Activated CD4-positive, alpha-beta memory T cell treated with anti-CD3 and anti-CD28 coated beads for 36 hours (primary cell): ENCODE measurements at places on chromosomes 6 and 20. TPM values are rescaled to one million over a fixed set of nuclear protein-coding genes. Genes with fewer than 3 reads are reported as not detected.

DNA sequence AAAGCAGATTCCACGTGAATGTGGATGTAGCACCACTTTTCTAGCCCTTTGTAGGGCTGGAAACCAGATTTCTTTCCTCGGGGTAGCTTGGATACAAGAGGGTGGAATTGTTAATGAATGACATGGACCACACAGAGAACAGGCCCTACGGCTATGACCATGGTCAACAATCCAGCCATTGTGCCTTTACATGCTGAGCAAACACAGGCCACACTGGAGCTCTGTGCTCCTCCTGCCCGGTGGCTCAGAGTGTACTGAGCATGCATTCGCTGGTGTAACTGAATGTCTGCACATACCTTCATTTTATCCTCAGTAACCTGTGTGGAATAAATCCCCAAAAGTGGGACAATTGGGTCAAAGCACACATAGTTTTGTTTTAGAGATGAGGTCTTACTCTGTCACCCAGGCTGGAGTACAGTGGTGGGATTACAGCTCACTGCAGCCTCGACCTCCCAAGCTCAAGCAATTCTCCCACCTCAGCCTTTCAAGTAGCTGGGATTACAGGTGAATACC is 32.8 kb downstream of the LRP11 start:
- no peak for DNase-seq

DNA sequence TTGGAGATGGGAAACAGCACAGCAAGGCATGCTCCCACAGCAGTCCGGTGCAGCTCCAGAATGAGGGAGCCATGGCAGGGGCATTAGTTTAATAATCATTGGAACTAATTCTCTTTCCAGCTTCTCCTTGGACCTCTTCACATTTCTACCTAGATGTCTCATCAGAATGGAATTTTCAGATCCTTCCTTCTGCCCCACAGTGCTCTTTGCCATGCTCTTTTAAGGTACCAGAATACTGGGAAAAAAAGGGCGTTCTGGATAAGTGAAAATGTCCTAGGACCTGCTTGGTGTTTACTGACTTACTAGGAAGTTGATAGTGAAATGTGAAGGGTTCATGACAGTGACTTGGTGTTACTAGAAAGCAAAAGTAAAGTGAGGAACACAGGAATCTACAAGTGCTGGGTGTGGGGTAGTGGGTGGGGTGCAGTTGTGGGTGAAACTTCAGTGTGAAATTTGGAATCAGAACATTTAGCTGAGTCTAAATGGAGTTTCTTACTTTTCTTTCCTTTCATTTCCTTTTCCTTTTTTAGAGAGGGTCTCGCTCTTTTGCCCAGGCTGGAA is 207.1 kb downstream of the ARID1B start:
- DNase-seq = no peak

Gene SNRNP48
- 21.8 TPM for total RNA-seq

GRCh38 chr6:35471836-35472345 is 3.7 kb downstream of the RPL10A start:
- no peak for DNase-seq

Gene UBE3D
- 6.3 TPM for total RNA-seq

- DNase-seq = no peak
Observed at GRCh38 chr6:37259191-37259590, 1.2 kb upstream of the TMEM217 start.

DNA sequence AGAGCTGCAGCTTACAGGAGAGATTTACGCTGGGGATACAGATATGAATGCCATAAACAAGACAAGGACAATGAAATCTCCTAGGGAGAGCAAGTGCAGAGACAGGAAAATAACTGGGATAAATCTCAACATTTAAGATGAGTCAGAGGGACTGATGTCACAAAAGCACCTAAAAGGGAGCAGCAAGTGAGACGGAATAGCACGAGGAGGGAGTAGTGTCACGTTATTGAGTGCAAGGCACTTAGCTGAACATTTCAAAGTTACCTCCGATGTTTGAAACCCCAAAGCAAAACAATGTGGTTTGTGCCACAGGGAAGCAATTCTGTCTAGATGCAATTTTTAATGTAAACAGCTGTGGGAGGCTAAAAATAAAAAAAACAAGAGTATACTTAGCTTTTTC is 1131.7 kb upstream of the EYS start:
- DNase-seq = no peak

GRCh38 chr20:62675877-62676260 is 32.8 kb upstream of the NTSR1 start:
- DNase-seq = no peak

DNA sequence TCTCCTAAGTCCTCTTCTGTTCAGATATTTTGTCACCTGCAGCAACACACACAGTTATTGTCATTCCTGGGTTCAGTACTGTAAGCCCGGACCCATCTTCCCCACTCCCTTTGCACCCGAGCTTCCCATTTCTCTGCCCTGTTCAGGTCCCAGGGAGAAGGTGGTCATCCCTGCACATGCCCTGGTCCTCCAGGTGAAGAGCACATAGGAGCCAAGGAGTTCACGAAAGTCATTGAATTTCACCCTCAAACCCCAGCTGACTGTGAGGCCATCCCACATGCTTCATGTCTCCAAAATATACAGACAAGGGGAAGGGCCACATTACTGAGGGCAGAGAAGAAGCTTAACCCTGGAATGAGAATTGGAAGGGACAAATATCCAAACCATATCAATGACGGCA is 8.1 kb downstream of the HLA-DPA1 start:
- DNase-seq = no peak

GRCh38 chr6:119096721-119097565 is 18.5 kb upstream of the FAM184A start:
- no peak for DNase-seq

DNA sequence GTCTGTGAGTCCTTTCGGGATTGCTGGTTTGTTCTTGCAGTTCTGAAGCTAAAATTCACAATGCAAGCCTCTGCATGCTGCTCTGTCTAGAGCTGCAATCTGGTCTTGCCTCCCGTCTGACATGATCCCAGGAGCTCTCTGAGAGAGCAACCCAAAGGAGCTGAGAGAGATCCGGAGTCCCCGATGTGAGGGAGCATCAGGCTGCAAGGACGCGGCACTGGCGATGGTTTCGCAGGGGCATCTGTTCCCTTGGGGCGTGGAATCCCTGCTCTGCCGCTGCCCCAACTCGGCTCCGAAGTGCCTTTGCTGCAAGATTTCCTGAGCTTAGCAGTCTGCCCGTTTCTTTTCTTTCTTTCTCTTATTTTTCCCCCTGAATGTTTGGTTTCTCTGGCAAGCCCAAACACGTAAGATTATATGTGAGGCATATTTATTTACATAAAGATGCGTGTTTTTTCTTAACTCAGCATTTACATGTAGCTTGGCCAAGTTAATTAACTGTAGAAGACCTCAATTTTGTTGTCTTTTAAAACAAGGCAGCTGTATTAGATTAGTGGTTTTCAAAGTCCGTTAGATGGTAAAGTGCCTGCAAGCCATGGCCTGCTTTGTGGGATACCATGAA is 873.0 kb downstream of the KIF16B start:
- no peak for DNase-seq

Gene SDCBP2
- total RNA-seq = 5.9 TPM

- DNase-seq = no peak
Observed at GRCh38 chr20:32563311-32564272, 21.5 kb downstream of the NOL4L start.

DNA sequence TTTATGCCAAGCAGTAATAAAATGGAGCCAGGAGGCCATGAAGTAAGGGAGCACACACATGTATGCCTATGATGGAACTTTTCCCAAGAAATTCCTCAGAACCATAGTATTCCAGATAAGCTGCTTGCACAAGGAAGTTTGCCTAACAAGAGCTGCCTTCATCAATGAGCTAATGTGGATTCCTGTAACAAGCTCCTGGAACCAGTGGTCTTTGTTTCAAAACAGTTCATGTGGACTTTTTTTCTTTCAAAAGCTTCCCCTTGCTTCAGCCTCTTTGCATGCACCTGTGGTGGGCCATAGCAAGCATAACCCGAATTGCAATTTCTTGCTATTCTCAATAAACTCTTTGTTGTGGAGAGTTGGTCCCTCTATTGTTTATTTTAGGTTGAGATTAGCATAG is 359.6 kb downstream of the UTRN start:
- DNase-seq = no peak

- no peak for DNase-seq
Observed at GRCh38 chr6:153489479-153489878, 358.4 kb upstream of the RGS17 start.

Gene MCCD1
- total RNA-seq = not detected

GRCh38 chr6:126945150-126945685 is 173.3 kb upstream of the RSPO3 start:
- no peak for DNase-seq

DNA sequence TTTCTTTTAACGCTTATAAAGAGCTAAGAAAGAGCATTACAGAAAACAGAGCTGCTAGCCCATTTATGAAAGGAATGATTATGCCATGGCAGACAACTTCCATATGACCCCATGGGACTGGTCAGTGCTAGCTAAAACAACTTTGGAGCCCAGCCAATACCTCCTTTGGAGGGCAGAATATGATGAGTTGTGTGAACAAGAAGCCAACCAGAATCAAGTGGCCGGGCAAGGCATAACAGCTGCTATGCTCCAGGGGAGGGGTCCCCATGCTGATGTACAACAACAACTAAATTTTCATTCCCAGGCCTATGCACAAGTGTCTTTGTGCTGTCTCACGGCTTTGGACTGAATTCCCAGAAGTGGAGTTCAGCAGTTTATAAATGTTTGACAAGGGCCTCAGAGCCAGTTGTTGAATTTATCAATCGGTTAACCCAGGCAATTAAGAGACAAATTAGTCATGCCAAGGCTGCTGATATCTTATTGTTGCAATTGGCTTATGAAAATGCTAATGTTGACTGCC is 65.0 kb upstream of the ASCC3 start:
- no peak for DNase-seq

- DNase-seq = peak; percentile 80
Observed at GRCh38 chr20:63706852-63707557, 771 bp downstream of the ARFRP1 start.
